ENCODE measurements at places on chromosomes 7 and 10.
A peak's percentile ranks its signal among the peaks of the same experiment; 100 is the strongest.

DNA sequence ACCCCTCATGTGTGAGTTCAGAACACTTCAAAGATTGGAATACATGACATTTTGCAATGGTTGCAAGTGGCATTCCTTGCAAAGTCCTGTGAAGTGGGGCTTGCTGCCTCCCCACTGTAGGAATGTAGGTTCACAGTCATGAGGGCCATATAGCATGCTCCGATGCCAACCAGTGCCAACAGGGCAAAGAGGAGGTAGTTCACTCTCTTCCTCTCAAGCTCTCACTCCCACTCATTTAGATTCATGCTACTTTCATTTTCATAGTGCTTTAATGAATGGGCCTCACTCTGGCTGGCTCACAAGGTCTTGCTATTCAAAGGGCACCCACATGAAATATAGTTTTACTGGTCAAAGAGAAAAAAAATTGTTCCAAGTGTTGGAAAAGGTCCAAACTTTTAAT is 169.9 kb upstream of the AOAH start:
- no peak for DNase-seq

- DNase-seq = no peak
Observed at GRCh38 chr7:138074121-138074520, 2.1 kb upstream of the AKR1D1 start.

GRCh38 chr10:28470873-28471651 is 61.9 kb upstream of the WAC start:
- DNase-seq = no peak

GRCh38 chr10:929960-930624 is 1.4 kb downstream of the LARP4B start:
- DNase-seq = no peak

DNA sequence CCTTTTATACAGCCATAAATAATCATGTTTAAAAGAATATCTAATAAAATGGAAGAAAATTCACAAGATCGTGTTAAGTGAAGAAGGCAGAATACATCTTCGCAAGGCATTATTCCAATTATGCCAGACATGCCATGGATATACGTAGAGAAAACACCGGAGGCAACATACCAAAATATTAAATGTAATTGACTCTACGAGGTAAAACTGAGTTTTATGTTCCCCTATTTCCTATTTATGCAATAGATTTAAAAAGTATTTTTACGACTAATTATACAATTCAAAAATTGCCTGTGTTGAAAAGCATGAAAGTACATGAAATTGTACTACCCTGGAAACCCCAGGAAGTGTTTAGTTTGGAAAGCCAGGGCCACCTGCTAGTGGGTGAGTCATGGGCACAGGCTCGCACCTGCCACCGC is 936 bp upstream of the REPIN1 start:
- DNase-seq = no peak

DNA sequence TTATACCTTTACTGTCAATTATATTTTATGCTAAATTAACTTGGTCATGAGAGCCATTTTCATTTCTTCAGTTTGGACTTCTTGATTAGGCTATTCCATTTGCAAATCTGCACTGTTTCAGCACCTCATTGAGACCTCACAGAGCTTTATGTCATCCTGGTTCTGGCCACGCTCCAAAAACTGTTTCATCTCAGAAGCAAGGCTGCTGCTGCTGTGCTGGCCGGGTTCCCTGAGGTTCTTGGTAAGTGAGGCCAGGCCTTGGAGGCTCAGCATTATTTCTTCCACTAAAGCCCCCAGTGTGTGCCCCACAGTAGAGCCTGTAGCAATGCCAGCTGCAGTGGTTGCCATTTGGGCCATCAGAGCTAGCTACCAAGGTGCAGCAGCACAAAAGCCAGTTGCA is 7.8 kb upstream of the ZNF485 start:
- DNase-seq = no peak

- no peak for DNase-seq
Observed at GRCh38 chr7:41033500-41033899, 669.4 kb downstream of the INHBA start.

GRCh38 chr7:72334066-72334465 is 78.1 kb downstream of the CALN1 start:
- DNase-seq = no peak

DNA sequence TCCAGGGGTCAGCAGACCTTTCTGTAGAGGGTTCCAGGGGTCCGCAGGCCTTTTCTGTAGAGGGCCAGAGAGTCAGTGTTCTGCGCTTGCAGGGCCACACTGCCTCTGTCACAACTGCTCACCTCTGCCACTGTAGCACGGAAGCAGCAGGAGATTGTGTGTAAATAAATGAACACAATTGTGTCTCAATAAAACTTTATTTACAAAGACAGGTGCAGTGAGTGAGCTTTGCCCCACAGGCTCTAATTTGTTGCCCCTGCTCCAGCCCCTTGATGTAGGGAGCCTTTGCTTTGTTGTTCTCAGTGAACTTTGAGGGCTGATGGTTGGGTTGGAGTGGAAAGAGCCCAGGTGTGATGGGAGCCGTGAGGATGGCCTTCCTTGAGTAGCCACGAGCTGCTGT is 67.8 kb downstream of the MGMT start:
- DNase-seq = no peak

GRCh38 chr10:1465418-1465911 is 271.9 kb downstream of the ADARB2 start:
- DNase-seq = no peak

DNA sequence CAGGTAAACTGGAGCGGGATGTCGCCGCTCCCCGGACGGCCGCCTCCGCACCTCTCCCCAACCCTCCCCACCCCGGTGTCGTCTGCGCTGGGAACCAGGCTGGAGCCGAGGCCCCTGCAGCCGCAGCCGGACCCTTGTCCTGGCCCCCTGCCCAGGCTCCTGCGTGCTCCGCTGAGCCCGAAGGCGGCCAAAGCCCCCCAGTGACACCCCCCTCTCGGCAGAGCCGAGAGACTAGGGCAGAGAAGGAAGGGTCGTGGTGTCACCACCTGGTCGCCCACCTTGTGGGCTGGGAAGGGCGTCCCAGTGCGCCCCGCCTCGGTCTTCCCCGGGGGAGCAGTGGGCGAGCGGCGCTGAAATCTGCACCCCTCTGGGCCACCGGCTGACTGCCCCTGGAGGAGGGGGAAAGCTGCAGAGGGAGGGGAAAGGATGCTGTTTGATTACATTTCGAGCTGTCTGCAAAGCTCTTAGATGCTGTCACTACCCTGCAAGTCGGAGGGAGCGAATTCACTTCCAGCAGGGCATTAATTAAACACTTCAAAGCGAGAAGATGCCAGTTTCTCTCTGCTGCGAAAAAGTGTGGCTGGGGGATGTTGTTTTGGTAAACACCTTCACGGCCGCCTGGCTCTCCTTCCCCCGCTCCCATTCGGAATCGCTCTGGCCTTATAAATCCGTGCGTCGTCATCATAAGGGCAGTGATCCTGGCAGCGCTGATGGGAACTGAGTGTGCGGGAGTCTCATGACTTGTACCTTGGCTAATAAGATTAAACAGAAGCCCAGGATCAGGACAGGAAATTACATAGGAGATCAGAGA is 622 bp downstream of the DYNC1I1 start:
- peak; percentile 31 for DNase-seq

DNA sequence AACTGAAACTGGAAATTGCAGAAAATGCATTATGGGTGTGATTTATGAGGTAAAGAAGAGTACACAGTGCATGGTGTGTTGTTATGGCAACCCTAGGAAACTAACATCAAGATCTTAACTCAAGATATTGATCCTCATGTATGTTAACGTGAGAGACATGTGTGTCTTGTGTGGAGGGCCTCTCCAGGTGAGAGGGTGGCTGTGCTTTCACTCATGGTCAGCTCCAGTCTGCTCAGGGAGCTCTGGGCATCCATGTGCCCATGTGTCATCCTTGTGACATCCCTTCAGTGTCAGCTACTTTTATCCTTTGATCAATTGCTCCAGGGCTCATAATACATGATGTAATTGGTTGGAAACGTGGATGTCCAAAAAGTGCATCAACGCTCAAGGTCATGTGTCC is 24.9 kb upstream of the INSYN2A start:
- DNase-seq = no peak

DNA sequence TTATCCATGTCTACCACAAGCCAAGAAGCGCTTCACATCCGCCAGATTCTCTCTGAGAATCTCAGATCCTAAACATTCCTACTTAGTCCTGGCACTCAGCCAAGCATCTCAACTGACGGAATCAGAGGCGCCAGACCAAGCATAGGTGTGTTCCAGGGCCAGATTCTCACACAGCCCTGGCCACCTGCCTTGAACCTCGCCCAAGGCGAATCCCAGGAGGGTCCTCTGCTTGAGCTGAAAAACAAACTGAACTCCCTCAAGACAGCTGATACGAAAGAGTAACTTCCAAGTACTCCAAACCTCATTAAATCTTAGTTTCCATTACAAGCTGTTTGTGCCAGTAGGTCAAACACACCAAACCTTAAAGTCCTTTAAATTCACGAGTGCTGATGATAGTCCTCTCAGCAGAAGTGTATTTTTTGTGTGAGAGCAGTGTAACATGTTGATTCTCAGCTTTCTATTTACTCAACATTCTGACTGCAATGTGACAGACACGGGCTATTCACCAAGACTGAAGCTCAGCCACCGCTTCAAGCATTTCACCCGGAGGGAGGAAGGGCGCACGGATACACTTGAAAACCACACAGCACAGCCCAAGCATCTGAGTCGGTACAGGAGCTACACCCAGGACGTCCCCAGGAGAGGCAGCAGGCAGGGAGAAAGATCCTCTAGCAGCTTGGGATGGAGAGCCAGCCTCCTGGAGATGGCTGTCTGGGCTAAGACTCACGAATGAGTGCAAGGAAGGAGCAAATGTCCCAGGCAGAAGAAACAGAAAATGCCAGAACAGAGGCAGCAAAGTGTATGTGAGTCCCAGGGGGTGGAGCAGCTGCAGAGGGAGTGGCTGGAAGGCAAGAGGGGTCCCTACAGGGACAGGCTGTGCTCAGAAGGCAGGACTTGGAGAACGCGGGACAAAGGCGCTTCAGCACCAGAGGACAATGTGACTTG is 6.0 kb downstream of the PARD3 start:
- DNase-seq = no peak

GRCh38 chr7:101740981-101741725 is 76.3 kb upstream of the CUX1 start:
- no peak for DNase-seq

DNA sequence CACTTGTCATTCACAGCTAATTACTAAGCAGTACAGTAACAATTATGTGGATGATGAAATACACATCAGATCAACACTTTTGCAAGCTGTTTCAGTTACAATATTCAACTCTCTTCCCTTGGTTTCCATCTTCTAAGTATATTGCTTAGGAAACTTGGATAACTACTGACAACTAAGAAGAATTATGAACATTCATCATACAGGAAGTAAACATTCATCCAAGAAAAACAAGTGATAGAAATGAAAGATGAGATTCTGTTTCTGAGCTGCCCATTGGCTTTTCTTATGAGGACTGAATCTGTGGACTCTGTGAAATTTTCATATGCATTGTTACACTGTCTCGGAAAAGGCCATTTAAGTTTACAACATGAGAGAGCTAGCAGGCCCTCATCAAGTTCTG is 240.2 kb downstream of the PRKG1 start:
- no peak for DNase-seq

DNA sequence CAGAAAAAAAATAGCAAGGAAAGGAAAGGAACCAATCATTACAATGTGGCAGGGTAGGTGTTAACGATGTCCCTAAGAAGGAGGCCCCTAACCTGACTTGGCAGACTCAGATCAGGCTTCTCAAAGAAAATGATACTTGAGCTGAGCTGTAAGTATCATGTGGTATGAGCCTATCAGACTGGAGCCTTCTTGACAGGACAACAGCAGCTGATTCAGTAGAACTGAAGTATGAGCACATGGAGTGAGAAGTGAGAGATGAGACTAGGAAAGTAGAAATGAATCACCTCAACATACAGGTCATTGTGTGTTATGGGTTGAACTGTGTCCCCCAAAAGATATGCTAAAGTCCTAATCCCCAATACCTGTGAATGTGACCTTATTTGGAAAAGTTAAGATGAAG is 66.3 kb downstream of the MTERF1 start:
- DNase-seq = no peak

GRCh38 chr7:27112955-27113949 is 10.8 kb upstream of the HOXA2 start:
- DNase-seq = no peak

GRCh38 chr7:12827219-12827821 is 139.9 kb downstream of the ARL4A start:
- no peak for DNase-seq

DNA sequence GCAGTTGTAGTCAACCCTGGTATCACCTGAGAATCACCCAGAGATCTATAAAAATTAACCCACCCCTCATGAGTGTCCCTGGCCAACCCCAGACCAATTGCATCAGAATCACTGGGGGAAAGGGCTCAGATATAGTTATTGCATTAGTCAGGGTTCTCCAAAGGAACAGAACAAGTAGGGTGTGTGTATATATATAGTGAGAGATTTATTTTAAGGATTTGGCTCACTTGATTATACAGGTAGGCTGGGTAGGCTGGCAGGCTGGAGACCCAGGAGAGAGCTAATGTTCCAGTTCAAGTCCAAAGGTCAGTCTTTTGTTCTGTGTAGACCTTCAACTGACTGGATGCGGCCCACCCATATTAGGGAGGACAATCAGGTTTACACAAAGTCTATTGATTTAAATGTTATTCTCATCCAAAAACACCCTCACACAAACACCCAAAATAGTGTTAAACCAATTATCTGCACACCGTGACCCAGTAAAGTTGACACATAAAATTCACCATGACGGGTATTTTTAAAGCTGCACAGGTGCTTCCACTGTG is 372.9 kb upstream of the NFE2L3 start:
- no peak for DNase-seq

GRCh38 chr10:24652381-24652957 is 71.2 kb downstream of the ARHGAP21 start:
- no peak for DNase-seq

DNA sequence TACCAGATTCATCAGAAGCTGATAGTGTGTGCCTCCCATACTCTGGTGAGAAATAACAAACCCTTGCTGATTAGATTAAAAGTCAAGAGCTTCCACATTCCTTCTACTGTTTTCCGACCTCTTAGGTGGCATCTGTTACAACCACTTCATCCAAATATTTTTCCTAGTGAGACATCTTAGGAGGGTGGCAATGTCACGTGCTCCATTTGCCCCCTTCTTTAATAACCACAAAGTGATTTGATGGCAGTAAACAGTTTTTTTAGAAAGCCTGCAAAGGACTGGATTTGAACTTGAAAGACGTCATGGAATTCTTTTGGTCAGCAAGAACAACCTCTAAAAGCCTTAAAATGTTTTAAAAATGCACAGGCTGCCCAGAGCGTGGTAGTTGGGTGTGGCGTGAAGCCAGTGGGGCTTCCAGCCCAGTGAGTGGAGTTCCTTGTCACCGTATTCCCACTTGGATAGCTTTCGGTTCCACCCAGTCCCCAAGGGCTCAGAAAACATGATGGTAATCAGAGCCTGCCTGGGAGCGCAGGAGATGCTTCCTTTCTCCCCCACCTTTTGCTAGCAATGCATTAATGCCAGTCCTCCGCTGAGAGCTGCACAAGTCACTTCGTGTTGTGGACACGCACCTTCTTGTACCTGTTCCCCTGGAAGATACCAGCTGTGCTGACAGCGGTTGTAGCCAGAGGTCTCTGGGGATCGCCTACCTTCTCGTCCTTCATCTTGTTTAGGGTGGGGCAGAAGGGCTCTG is 256.4 kb downstream of the KIAA1217 start:
- no peak for DNase-seq
